Stimulated activated CD4-positive, alpha-beta T cell treated with anti-CD3 and anti-CD28 coated beads, Interleukin-1b, Interleukin-23, amount 100 ng/mL, for 1 hour (primary cell): ENCODE measurements at places on chromosomes 11 and 22.

- no peak for DNase-seq
These were observed 11.1 kb downstream of the RAPSN start for GRCh38 chr11:47437746-47438418.

DNA sequence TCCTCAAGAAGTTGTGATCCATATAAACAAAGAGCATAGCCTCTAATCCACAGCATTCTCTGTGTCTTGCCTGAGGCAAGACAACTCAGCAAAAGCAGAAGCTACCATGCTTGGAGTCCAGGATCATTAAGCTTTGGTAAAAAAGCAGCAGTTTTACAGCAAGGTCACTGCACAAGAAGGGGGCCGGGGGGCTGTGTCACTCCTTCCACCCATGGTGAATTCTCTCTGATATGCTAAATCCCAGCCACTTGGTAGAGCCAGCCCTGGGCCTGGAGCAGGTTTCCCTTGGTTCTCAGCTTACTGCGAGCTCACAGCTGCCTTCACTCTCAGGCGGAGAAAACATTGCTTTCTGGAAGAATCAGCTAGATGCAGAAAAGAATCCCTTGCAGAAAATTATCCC, 144.7 kb downstream of the TENM4 start:
- no peak for DNase-seq

DNA sequence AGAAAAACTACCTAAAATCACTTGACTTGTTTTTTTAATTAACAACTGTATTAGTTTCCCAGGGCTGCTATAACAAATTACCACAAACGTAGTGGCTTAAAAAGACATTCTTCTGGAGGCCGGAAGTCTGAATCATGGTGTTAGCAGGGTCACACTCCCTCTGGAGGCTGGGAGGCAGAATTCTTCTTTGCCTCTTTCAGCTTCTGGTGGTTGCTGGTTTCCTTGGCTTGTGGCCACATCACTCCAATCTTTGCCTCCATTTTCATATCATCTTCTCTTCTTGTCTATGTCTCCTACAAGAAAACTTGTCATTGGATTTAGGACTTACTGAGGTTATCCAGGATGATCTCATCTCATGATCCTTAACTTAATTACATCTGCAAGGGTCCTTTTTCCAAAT, 7.4 kb upstream of the INCENP start:
- no peak for DNase-seq

DNA sequence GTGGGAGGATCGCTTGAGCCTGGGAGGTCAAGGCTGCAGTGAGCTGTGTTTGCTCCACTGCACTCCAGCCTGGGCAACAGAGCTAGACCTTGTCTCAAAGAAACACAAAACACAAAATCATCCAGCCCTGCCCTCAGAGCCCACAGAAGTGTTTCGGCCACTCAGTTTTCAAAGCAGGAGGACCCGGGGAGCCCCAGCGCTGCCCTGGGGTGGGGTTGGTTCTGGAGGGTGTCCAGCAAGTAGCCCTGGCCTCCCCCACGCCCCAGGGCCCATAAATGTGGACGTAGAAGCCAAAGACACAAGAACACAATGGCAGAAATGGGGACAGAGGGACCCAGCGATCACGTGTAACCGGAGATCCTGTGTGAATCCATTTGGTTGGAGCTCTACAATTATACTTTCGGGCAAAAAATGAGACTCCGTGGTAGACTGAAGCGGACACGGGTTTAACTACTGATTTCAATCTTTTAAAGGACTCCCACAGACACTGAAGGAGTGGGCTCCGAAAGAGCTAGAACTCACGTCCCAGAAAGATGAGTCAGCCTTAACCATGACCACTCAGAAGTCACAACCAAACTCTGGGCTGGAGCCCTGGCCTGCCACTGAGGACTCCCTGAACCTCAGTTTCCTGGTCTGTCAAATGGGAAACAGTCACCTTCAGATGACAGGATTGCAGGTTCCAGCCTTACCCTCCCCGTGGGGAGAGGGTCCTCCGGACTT, 9.0 kb upstream of the CYTH4 start:
- no peak for DNase-seq

- no peak for DNase-seq
These were observed 86.6 kb downstream of the DGCR2 start for GRCh38 chr22:19035474-19036228.

DNA sequence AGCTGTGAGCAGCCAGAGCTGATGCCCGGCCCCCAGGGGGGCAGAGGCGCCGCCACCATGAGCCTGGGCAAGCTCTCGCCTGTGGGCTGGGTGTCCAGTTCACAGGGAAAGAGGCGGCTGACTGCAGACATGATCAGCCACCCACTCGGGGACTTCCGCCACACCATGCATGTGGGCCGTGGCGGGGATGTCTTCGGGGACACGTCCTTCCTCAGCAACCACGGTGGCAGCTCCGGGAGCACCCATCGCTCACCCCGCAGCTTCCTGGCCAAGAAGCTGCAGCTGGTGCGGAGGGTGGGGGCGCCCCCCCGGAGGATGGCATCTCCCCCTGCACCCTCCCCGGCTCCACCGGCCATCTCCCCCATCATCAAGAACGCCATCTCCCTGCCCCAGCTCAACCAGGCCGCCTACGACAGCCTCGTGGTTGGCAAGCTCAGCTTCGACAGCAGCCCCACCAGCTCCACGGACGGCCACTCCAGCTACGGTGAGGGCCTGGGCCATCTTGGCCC, 6.1 kb downstream of the CDC42EP1 start:
- no peak for DNase-seq

DNA sequence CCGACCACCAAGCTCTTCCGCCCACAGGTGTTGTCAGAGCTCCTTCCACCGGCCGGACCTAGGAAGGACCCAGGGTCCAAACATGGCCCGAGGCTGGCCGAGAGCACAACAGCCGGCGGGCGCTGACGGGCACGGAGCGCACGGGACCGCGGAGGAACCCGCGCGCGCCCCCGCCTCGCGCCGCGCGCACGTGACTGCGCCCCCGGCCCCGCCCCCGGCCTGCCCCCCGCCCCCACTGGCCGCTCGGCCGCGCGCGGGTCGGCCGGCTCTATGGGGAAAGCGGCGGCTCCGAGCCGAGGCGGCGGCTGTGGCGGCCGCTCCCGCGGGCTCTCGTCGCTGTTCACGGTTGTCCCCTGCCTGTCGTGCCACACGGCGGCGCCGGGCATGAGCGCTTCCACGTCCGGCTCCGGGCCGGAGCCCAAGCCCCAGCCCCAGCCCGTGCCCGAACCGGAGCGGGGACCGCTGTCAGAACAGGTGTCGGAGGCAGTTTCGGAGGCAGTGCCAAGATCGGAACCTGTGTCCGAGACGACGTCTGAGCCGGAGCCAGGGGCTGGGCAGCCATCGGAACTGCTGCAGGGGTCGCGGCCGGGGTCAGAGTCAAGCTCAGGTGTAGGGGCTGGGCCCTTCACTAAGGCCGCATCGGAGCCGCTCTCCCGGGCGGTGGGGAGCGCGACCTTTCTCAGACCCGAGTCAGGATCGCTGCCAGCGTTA, at the start of gene OSBP2:
OSBP2 (plus strand) TSS at position 235 of the 711 bp plus-strand sequence; CDS start at position 271, 36 bp downstream.
- no peak for DNase-seq

- no peak for DNase-seq
These were observed 12.7 kb upstream of the TMA7B start for GRCh38 chr22:39947220-39948216.

- DNase-seq = no peak
These were observed 40.8 kb downstream of the COMMD9 start for GRCh38 chr11:36248436-36248835.
